ENCODE measurements at places on chromosomes 4 and X. TPM values are rescaled to one million over a fixed set of nuclear protein-coding genes. Genes with fewer than 3 reads are reported as not detected.

GRCh38 chr4:184346682-184347081, 127.7 kb downstream of the IRF2 start:
- no peak for DNase-seq

- peak; percentile 29 for DNase-seq
These were observed 1.3 kb downstream of the PCDH7 start for GRCh38 chr4:30721185-30722091.

DNA sequence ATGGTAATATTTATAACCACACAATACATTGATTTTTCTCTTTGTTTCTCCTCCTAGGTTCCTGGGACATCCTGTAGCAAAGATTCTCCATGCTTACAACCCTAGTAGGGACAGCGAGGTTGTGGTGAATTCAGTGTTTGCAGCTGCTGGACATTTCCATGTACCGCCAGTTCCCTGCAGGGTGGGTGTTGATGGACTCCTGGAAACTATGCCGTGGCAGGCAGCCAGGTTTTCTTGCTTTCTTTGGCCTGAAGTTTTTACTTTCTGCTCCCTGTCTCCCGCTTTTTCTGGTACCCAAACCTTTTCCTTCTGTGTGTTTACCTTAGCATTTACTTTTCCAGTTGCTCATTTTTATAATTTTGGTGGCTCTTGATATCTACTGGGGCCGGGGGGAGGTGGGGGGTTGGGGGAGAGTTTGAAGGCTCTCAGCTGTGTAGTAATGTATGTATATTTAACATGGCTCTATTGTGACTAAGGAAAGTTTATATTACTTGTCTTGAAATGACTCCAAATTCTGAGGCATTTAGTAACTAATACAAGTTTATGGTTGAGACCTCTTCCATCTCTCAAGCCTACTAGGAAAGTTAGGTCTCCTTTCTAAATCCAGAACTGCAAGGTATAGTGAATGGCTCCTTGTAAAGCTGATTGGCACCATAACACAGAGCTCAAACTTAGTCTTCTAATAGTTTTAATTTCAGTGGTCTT, 89.7 kb downstream of the TMEM131L start:
- DNase-seq: peak; percentile 72

GRCh38 chrX:26328608-26329319, 112.8 kb downstream of the MAGEB5 start:
- no peak for DNase-seq

DNAAF6 gene
- not detected for total RNA-seq

SYTL5 gene
- total RNA-seq: under 0.01 TPM
